CD8-positive, alpha-beta T cell (primary cell): ENCODE measurements at places on chromosomes 2 and 18.

DNA sequence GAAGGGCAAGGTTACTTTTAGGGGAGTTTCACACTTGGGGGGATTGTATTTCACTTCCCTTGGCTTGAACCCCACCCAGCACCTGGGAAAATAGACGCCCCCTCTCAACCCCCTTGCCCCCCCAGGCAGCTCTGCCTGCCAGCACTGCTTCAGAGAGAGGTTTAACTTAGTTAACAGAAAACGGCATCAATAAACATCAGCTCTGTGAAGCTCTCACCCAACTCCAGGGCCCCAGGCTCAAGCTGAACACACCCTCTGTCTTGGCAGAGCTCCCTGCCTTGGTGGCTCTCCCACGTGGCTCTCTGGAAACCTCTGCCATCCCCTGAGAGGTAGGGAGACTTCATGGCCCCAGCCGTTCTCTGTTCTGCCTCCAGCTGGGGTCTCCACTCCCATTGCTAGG is 244.1 kb downstream of the ACKR3 start:
- no peak for DNase-seq

DNA sequence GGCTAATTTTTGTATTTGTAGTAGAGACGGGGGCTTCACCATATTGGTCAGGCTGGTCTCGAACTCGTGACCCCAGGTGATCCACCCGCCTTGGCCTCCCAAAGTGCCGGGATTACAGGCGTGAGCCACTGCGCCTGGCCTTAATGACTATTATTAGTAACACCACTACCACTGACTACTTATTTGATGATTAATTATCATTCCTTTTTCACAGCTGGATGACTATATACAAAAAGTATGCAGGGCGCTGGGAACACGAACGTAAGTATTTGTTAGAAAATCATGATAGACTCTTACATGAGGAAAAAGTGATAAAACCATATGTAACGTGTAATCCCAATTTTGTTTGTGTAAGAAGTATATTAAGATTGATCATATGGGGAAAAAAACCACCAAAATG is 21.6 kb downstream of the DARS1 start:
- DNase-seq = no peak

- DNase-seq = no peak
These were observed at the start of gene ANKMY1 for GRCh38 chr2:240557808-240558207. Gene ANKMY1 (minus strand): TSS chr2:240557988. CDS start chr2:240557335, 653 bp downstream.

- no peak for DNase-seq
These were observed at the start of gene MARCO for GRCh38 chr2:118942031-118942430. Gene MARCO (plus strand): TSS chr2:118942194. CDS start chr2:118942301, 107 bp downstream.

- no peak for DNase-seq
These were observed 104.8 kb upstream of the FN1 start for GRCh38 chr2:215540658-215541057.
